MM.1S (cell line): ENCODE measurements at places on chromosomes 6 and 20.
A peak's percentile ranks its signal among the peaks of the same experiment; 100 is the strongest.

- H3K27me3 ChIP-seq: no peaks in the 10 kb centered on the region
- no peak overlapping the region for H3K4me3 ChIP-seq
- H3K27ac ChIP-seq: no peak overlapping the region
- no peak for DNase-seq
- no peaks in the 10 kb centered on the region for H3K36me3 ChIP-seq
Observed at GRCh38 chr6:67888546-67888885, 746.6 kb upstream of the ADGRB3 start.

- H3K4me1 ChIP-seq: no peaks in the 10 kb centered on the region
- no peaks in the 10 kb centered on the region for H3K27me3 ChIP-seq
- DNase-seq: no peak
- no peak overlapping the region for H3K27ac ChIP-seq
- H3K4me3 ChIP-seq: no peak overlapping the region
Observed at GRCh38 chr6:21371676-21372171, 221.8 kb upstream of the SOX4 start.

GRCh38 chr6:3418496-3419060, 38.3 kb downstream of the SLC22A23 start:
- no peaks in the 10 kb centered on the region for H3K36me3 ChIP-seq
- H3K27ac ChIP-seq: no peak overlapping the region
- no peak for DNase-seq
- H3K4me1 ChIP-seq: peaks cover 3% of the 10 kb centered on the region; the same call in 1 of the 2 replicates
- H3K27me3 ChIP-seq: no peaks in the 10 kb centered on the region

- no peaks in the 10 kb centered on the region for H3K36me3 ChIP-seq
- H3K27me3 ChIP-seq: no peaks in the 10 kb centered on the region
- DNase-seq: no peak
- no peaks in the 10 kb centered on the region; the same call in 1 of the 2 replicates for H3K4me1 ChIP-seq
Observed at GRCh38 chr6:51684038-51684437, 403.4 kb downstream of the PKHD1 start.

GRCh38 chr20:20856956-20857355, 144.5 kb upstream of the RALGAPA2 start:
- no peak overlapping the region for H3K4me3 ChIP-seq
- no peaks in the 10 kb centered on the region for H3K27me3 ChIP-seq
- DNase-seq: no peak
- H3K36me3 ChIP-seq: no peaks in the 10 kb centered on the region

DNA sequence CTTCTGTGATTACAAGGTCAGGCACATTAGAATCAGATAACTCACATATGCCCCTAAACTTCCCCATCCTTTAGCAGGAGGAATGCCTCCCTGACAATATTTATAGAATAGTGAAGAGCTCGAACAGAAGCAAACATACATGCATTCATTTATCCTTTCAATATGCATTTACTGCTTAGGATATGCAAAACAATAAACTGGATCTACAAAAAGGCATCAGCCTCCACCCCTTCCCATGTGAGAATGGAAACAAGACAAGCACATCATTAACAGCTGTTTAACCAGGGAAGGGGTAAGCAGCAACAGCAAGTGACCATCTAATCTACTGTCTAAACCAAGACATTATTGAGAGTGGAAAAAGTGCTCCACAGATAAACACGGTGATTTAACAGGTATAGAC, 107.6 kb downstream of the MBOAT1 start:
- H3K36me3 ChIP-seq: no peaks in the 10 kb centered on the region; the same call in 1 of the 2 replicates
- H3K4me3 ChIP-seq: no peak overlapping the region
- H3K27me3 ChIP-seq: no peaks in the 10 kb centered on the region
- DNase-seq: no peak

- H3K27me3 ChIP-seq: no peaks in the 10 kb centered on the region
- H3K36me3 ChIP-seq: no peaks in the 10 kb centered on the region
- no peak overlapping the region for H3K4me3 ChIP-seq
- peaks cover 21% of the 10 kb centered on the region for H3K4me1 ChIP-seq
Observed at GRCh38 chr20:41774291-41774690, 156.1 kb upstream of the CHD6 start.

DNA sequence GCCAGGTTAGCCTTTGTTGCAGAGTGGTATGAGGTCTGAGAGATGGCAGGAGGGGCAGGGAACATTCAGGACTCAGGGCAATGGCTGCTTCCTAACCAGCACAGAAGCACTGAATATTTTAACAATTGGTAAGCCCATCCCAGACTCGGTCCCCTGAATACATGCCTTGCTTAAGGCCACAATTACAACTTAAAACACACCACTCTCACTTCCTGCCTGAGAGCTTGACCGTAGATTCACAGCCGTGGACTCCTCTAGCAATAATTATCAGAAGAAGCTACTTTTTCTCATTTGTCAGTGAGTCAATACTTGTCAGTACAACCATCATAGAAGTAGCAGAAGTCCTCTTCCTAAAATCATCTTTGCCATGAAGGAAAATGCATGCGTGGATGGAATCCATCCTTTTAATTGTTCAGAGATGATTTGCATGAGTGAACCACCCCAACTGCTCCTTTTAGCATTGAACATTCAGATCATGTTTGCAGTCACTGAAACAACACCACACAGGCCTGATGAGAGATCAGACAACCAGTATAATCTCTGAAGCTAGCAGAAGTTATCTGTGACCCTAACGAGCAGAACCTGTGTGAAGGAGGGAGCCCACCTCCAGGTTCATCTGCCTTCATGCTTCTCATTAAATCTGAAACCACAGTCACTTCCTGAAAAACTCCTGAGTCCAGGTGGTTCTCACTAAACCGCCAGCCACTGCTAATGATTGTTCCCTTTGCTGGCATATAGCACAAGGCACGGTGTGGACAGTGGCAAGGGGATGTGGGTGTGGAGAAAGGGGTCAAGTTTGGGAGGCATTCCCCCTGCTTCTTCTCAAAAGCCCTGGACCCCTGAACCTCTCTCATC, 333.9 kb upstream of the CNR1 start:
- DNase-seq: no peak
- H3K36me3 ChIP-seq: no peaks in the 10 kb centered on the region
- H3K4me3 ChIP-seq: no peak overlapping the region
- H3K27ac ChIP-seq: peak overlapping the region; percentile 44; the same call in 1 of the 2 replicates
- H3K4me1 ChIP-seq: peaks cover 12% of the 10 kb centered on the region

DNA sequence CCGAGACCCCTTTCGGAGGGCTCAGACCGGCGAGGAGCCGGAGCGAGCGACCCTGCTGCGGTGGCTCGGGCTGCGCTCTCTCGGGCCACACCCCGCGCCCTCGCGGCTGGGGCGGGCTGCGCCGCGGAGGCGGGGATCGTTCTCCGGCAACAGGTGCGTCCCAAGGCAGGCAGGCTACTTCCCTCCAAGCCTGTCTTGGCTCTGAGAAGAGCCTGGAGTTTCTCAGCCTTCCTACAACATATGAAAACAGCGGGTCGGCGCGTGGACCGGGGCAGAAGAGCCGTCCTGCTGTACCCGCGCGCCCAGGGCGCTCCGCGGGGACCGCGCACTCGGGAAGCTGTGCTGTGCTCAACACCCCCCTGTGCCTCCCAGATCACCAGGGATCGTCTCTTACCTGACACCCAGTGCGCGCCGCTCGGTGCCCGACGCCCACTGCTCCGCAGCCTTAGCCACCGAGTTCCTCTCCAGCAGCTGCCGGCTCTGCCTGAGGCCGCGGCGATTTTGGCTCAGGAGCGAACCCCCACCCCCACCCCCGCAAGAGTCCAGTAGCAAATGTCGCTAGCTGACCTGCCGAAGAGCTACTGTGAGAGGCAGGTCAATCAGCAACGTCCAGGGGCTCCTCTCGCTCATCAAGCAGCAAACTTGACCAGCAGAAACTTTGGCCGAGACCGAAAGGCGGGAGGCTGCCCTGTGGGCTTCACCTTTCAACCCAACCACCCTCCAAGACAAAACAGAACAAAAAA, 3.7 kb upstream of the OLIG3 start:
- H3K4me1 ChIP-seq: no peaks in the 10 kb centered on the region
- H3K4me3 ChIP-seq: peak overlapping the region; percentile 57
- DNase-seq: no peak
- H3K27ac ChIP-seq: no peak overlapping the region

GRCh38 chr20:38931984-38932383, 5.8 kb downstream of the FAM83D start:
- H3K36me3 ChIP-seq: no peaks in the 10 kb centered on the region; the same call in 1 of the 2 replicates
- peaks cover 23% of the 10 kb centered on the region for H3K4me1 ChIP-seq
- H3K4me3 ChIP-seq: no peak overlapping the region
- H3K27me3 ChIP-seq: no peaks in the 10 kb centered on the region

DNA sequence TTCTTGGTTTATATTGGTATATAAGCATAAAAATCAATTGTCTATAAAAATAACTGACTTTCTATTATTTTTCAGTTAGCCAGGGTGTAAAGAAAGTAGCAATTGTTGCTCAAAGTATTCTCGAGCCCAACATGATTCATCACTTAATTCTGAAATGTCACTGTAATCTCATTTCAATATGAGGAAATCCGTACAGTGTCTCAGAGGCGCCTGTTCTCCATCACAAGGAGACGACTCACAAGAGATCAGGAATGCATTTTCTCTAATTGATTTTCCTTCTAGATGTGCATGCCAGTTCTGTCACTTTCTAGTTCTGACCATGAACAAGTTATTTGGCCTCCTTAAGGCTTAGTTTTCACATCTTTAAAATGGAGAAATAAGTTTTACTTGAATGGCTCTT, 753.1 kb downstream of the MAFB start:
- no peaks in the 10 kb centered on the region for H3K27me3 ChIP-seq
- no peaks in the 10 kb centered on the region for H3K4me1 ChIP-seq
- H3K4me3 ChIP-seq: no peak overlapping the region

DNA sequence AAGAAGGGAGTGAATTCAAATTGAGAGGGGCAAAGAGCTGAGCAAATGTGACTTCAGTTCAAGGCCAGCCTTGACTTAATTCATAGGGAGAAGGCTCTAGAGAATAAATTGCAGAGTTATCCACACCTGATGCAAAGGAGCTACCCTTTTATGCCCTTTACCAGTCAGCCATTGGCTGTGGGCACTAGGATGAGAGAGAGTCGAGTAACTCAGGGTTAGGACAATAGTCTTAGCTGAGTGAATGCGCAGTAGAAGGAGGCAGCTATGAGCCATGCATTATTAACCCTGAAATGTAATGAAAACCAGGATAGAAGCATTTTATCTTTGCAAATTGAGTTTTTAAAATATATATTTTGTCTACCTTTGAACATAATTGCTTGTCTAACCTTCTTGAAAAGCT, 63.0 kb upstream of the TINAG start:
- no peak for DNase-seq
- no peak overlapping the region for H3K27ac ChIP-seq
- no peaks in the 10 kb centered on the region for H3K4me1 ChIP-seq

GRCh38 chr6:36683145-36683655, 4.7 kb downstream of the CDKN1A start:
- H3K27ac ChIP-seq: peak overlapping the region; percentile 96
- no peaks in the 10 kb centered on the region for H3K27me3 ChIP-seq
- H3K36me3 ChIP-seq: no peaks in the 10 kb centered on the region
- peaks cover 22% of the 10 kb centered on the region for H3K4me1 ChIP-seq
- no peak overlapping the region; the same call in 1 of the 2 replicates for H3K4me3 ChIP-seq
- DNase-seq: no peak

DNA sequence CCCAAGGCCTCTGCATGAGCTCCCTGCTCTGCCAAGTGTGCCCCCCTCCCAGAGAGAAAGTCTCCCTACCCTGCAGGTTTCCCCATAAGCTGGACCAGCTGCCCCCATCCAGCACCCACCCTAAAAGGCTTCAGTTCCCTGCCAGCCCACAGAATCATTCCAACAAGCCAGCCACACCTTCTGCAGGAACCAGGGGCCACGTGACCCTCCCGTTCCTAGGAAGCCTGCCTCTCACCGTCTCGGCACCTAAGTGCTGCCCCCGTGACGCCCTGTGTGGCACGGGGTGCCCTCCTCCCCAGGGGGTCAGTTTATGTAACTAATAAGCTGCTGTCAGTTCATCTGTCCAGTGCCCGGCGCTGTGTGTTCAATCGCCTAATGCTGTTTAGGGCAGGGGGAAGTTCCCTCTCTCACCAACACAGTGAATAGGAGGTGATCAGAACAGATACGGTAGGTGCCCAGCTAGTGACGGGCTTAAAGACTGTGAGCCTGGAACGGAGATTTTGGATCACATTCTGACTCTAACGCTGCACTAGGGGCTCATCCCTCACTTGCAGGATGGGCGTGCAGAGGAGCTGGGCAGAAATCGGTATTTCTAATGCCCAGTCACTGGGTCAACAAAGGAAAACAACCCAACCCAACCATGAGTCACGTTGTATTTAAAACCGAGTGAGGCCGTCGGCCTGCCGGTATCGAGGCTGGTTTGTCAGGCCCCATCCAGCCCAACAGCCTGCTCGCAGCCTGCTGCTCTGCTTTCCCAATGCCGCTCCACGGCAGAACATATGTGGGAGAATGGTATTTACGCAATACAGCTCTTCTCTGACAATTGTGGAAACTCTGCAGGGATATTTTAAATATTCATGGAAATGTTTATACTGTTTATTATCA, 56.0 kb downstream of the RAMACL start:
- H3K27me3 ChIP-seq: no peaks in the 10 kb centered on the region
- H3K4me3 ChIP-seq: no peak overlapping the region
- H3K36me3 ChIP-seq: no peaks in the 10 kb centered on the region
- H3K4me1 ChIP-seq: no peaks in the 10 kb centered on the region
- no peak for DNase-seq

GRCh38 chr6:168575346-168576098, 134.5 kb downstream of the SMOC2 start:
- H3K4me3 ChIP-seq: no peak overlapping the region
- H3K27me3 ChIP-seq: no peaks in the 10 kb centered on the region; the same call in 1 of the 2 replicates
- no peak for DNase-seq
- H3K4me1 ChIP-seq: no peaks in the 10 kb centered on the region
- no peak overlapping the region for H3K27ac ChIP-seq
- H3K36me3 ChIP-seq: no peaks in the 10 kb centered on the region

DNA sequence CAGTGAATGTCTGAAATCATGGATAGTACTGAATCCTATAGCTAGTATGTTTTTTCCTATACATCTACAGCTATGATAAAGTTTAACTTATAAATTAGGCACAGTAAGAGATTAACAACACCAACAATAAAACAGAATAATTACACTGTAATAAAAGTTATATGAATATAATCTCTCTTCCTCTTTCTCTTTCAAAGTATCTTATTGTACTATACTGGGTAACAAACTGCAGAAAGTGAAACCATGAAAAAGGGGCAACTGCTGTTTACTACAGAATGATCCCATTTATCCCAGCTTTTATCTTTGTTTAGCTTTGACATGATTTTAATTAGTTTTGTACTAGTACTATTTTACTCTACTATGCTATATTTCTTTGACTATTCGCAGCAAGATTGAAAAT, 25.8 kb downstream of the ESF1 start:
- peaks cover 2% of the 10 kb centered on the region; the same call in 1 of the 2 replicates for H3K36me3 ChIP-seq
- peaks cover 4% of the 10 kb centered on the region; the same call in 1 of the 2 replicates for H3K4me1 ChIP-seq
- DNase-seq: peak; percentile 33

DNA sequence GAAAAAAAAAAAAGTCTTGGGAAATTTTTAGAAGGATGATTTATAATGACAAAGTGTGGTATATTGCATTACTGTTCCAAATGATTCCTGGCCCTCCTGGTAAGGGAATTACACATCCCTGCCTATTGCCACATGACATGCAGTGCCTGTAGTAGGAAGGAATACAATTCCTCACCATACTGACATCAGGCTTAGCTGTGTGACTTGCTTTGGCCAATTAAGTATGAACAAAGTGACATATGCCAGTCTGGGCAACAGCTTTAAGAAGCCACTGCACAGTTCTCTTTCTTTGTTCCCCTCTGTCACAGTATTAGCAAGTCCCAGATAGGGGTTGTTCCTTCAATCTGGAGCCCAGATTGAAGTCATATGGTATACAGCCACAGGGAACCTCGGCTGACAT, 100.5 kb downstream of the KIF13A start:
- no peak overlapping the region for H3K27ac ChIP-seq
- DNase-seq: no peak
- H3K36me3 ChIP-seq: no peaks in the 10 kb centered on the region
- peaks cover 10% of the 10 kb centered on the region for H3K4me1 ChIP-seq
- no peak overlapping the region for H3K4me3 ChIP-seq
- H3K27me3 ChIP-seq: no peaks in the 10 kb centered on the region

- H3K4me3 ChIP-seq: no peak overlapping the region
- H3K36me3 ChIP-seq: no peaks in the 10 kb centered on the region
- H3K27me3 ChIP-seq: no peaks in the 10 kb centered on the region
- no peaks in the 10 kb centered on the region for H3K4me1 ChIP-seq
Observed at GRCh38 chr6:144449218-144449617, 164.1 kb downstream of the UTRN start.
